ENCODE measurements at places on chromosomes 6 and 20.

DNA sequence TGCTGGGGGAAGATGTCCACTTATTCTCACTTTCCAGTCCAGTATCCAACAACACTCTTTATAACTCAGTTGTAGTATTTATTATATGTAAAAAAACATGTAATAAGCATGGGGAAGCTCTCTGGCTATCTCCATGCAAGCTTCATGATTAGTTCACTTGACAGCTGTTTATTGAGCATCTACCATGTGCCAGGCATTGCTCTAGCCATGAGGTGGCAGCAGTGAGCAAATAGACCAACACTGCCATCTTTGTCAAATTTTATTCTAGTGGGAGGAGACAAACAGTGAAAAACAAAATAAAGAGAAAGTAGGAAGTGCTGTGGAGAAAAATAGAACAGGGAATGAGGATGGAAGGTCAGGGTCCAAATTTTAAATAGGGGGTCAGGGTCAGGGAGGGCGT, 131.8 kb downstream of the CFAP61 start:
- DNase-seq: no peak

DNA sequence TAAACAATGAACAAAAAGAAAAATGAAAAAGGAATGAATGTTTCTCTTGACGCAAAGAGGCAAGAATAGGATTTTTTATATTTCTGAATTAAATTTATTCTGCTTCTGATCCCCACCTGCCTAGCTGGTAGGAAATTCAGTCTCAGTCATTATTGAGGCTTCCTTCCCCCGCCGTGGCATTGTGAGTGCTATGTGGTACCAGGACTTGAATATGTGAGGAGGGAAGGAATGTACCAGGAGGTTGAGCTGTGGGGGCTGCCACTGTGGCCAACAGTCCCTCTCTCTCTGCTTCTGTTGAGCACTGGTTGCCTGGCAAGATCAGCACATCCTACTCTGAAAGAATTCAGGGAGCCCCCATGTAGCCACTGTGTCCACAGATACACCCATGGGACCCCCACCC, 368.1 kb upstream of the JARID2 start:
- DNase-seq: no peak

GRCh38 chr6:31952140-31952805, 6.4 kb downstream of the CFB start:
- DNase-seq: no peak

- no peak for DNase-seq
Measured at GRCh38 chr6:150099546-150099945, 30.6 kb upstream of the ULBP3 start.
